ENCODE measurements at places on chromosomes 7 and 10. TPM values are rescaled to one million over a fixed set of nuclear protein-coding genes. Genes with fewer than 3 reads are reported as not detected.

GRCh38 chr10:111360260-111360925, 283.6 kb downstream of the ADRA2A start:
- no peak for DNase-seq

OR6V1 gene
- not detected for total RNA-seq

GRCh38 chr10:66926841-66927240, 1.0 kb downstream of the LRRTM3 start:
- DNase-seq = no peak

- no peak for DNase-seq
These were observed 62.0 kb downstream of the ADK start for GRCh38 chr10:74213019-74213418.

BTBD16 gene
- 0.37 TPM for total RNA-seq

HOXA1 gene
- total RNA-seq = 0.26 TPM

DNA sequence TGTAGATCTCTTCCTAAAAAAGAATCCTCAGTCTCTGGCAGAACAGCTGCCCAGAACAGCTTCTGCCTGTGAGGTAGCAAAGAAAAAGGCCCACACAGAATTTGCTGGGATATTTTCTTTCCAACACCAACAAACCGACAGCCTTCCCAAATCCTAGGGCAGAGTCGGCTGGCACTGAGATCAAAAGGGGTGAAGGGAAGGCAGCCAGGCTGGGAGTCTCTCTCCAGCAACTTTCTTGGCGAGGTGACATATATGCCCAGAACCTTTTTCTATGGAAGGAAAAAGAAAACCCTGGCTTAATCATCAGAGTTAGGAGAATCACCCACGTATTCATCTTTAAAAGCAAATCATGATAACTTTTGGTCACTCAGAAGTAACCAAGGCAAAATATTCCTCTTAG, 279.6 kb downstream of the DNAJB6 start:
- no peak for DNase-seq

GRCh38 chr10:59944339-59944935, 38.1 kb upstream of the CCDC6 start:
- no peak for DNase-seq

AKR1E2 gene
- total RNA-seq = 7.5 TPM

DNA sequence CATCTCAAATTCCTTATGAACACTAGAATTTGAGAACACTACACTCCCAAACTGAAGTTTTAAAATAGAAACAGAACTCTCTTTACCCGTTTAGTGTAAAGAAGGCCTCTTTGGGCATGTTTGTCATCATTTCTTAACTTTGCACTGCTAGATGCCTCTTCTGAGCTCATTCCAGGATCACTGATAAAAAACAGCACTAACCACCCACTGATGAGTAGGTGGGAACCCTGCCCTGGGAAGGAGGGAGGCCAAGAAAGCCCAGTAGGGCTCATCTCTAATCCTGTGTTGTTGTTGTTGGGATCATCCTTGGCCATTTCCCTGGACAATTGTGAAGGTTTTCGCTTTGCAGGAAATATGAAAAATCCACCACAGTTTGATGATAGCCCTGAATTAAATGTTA, 68.2 kb downstream of the CUBN start:
- DNase-seq = no peak

GRCh38 chr7:38057829-38058228, 120.2 kb upstream of the STARD3NL start:
- DNase-seq = no peak

PCLO gene
- total RNA-seq = 3.5 TPM

DNA sequence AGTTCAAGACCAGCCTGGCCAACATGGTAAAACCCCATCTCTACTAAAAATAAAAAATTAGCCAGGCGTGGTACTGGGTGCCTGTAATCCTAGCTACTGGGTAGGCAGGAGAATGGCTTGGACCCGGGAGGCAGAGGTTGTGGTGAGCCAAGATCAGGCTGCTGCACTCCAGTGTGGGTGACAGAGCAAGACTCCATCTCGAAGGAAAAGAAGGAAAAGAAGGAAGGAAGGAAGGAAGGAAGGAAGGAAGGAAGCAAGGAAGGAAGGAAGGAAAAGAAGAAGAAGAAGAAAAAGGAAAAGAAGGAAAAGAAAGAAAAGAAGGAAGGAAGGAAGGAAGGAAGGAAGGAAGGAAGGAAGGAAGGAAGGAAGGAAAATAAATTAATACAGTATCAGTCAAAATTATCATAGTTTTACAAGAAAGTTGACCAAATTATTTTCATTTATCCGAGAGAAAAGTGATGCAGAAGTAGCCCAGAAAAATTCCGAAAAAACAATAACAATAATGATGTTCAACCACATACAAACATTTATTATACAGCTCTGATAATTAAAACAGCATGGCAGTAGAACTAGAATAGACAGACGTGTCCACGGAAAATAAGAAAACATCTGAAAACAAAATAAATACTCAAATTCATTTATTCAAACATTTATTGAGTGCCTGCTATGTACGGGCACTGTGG, 292.4 kb upstream of the MKLN1 start:
- no peak for DNase-seq

DNA sequence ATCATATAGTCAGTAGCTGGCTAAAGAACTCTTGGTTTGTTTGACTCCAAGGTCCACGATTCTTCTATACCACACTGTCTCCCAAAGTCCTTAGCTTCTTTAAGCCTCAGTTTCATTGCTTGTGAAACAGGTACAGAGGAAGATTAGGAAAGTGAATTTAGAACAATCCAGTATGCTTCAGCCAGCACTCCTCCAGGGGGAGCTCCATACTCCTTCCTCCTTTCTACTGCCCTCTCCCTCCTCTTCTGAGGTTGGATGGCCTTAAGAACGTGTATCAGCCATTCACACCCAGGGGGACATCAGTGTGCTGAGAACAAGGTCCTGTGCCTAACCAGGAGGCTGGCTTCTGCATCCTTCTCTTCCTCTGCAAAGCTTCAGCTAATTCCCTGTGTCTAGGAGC, 54.8 kb upstream of the CALD1 start:
- no peak for DNase-seq

FAM25C gene
- total RNA-seq = not detected

GRCh38 chr7:67856046-67856445, 859.4 kb downstream of the TYW1 start:
- no peak for DNase-seq

Measured in left cardiac atrium (tissue), 4 donors.